NCI-H1694 treated with DMSO at 0.1 percent for 48 hours (cell line): ENCODE measurements at places on chromosomes 4 and X.

DNA sequence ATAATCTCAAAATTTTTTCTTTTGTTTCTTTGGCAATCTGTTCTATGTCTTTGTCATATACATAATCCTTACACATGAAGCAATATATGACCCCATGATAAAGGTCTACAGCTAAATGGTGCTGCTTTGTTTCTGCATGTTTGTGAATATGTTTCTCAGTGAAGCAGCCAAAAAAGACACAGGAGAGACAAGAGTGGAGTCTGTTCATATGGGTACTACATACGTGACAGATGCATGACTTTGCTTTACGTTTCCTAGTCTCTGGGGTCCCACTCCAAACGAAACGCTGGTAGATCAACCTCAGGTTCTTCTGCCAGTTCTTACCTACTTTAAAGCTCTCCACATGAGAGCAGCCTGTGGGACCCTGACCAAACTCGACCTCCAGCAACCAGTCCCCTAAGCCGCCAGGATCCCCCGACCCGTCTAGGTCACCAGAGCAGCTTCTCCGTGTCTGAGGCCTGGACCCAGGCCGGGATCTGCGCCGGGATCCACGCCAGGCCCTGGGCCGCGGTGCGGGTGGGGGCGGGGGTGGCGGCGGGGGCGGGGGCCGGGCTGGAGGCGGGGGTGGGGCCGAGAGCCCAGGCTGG lies 1.5 kb downstream of the USP51 start:
- no peak for DNase-seq

GRCh38 chr4:22551550-22551949 lies 35.7 kb upstream of the ADGRA3 start:
- DNase-seq: no peak

DNA sequence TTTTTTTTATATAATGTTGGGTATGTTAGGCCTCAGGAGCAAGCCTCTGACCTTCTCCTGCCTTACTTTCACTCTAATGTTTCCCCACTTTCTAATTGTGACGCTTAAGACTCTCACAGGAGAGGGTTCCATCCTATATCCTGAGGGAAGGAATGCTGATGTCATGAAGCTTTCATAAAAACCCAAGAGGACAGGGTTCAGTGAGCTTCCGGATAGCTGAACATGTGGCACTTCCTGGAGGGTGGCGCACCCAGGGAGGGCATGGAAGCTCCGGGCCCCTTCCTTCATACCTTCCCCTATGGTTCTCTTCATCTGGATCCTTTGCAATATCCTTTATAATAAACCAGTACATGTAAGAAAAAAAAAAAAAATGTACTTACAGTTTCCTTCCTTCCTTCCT lies 48.0 kb upstream of the TMPRSS11E start:
- no peak for DNase-seq

DNA sequence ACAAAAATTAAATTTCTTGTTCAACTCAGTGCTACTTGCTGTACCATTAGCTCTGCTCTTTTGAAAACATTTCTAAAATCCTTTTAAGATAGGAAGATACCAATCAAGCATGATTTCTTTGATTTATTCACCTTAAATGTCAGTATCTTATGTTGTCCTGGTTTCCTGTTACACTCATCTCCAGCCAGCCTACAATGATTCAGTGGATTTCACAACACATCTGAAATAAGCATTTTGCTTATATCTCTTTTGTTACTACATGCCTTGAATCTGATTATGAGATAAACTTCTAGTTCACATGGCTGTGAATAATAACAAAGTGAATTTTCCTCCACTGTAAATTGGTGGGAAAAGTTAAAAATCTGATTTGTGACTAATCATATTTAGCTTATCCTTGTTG lies 112.5 kb upstream of the BMP3 start:
- no peak for DNase-seq

DNA sequence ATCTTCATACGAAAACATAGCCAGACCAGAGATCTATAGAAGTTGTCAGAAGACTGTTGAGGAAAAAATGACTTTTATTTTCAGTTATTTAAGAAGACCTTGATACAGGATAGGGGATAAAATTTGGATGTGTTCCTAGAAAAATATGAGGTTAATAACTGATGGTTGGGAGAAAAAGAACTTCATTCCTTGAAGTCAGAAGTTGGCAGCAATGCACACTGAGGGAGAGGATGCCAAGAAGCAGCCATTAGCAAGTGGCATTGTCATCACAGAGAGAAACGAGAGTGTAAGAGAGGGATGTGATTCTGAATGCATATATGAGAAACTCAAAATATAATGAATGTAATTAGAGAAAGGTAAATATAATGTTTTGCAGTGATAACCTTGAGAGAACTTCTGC lies 382.1 kb upstream of the EPHA5 start:
- DNase-seq: no peak

DNA sequence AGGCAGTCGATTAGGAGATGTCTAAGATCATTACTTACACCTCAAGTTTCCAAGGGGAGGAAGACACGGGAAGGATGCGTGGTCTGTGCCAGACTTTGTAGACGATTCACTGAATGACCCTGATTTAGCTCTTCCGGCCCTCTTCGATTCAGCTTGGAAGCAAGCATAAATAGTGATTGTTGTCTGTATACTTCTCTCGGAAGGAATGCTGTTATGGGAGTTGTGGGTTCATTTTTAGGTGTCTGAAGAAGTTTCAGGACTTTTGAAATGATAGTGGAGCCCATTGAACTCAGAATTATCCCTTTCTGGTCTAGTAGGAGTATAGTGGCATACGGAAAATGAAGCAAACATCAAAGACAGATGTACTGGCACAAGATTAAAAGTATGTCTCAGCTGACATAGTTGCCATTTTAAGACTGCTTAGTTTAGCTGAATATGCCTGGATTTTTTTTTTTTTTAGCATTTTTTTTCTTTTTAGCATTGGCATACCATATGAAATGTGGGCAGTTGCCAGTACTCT lies 1.0 kb upstream of the ANKRD17 start:
- DNase-seq: no peak

- DNase-seq: no peak
These were observed 44.9 kb downstream of the CXCL1 start for GRCh38 chr4:73914071-73914470.
